ENCODE measurements at places on chromosomes 3 and 15.

GRCh38 chr3:170038434-170039110 lies 777 bp downstream of the GPR160 start:
- no peaks in the 10 kb centered on the region for H3K36me3 ChIP-seq
- peaks cover 86% of the 10 kb centered on the region for H3K27me3 ChIP-seq
- no peak overlapping the region for H3K27ac ChIP-seq
- ATAC-seq, result no peak
- H3K4me1 ChIP-seq, result peaks cover 22% of the 10 kb centered on the region

- H3K36me3 ChIP-seq, result no peaks in the 10 kb centered on the region
- H3K27ac ChIP-seq, result no peak overlapping the region
- no peak overlapping the region for H3K4me3 ChIP-seq
- H3K27me3 ChIP-seq, result no peaks in the 10 kb centered on the region
Observed at GRCh38 chr3:131608296-131608695, 105.5 kb upstream of the MRPL3 start.

GRCh38 chr3:114449271-114450007 lies 155.6 kb downstream of the TIGIT start:
- ATAC-seq, result no peak
- H3K27ac ChIP-seq, result peak overlapping the region; percentile 6
- H3K36me3 ChIP-seq, result no peaks in the 10 kb centered on the region
- no peak overlapping the region for H3K4me3 ChIP-seq
- H3K27me3 ChIP-seq, result no peaks in the 10 kb centered on the region

DNA sequence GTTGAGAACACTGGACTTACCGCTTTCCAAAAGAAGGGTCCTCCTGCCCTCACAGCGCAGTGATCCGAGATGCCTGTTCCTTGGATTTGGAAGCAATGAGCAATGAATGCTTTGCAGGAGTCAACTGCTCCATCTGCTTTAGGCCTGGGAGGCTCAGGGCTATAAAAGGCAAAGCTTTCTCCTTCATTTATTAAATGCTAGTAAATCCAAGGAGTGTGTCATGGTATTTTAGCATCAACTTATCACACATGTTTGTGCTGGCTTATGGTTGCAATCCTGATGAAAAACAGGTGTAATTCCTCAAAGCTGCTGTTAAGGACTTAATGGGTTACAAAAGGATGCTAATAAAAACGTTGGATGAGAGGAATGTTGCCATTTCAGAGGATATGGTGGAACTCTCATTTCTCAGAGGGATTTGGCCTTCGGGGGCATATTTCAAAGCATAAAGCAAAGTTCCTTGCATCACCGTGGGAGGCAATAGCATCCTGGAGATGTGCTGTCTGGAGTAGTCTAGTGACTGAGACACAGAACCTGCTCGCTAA lies 158.5 kb upstream of the TPM1 start:
- peak; percentile 70 for ATAC-seq
- H3K27ac ChIP-seq, result peak overlapping the region; percentile 90
- peaks cover 70% of the 10 kb centered on the region for H3K4me1 ChIP-seq
- no peaks in the 10 kb centered on the region for H3K36me3 ChIP-seq
- H3K27me3 ChIP-seq, result no peaks in the 10 kb centered on the region
- H3K4me3 ChIP-seq, result peak overlapping the region; percentile 23

GRCh38 chr15:51924156-51925068 lies 47.2 kb downstream of the LEO1 start:
- H3K4me1 ChIP-seq, result no peaks in the 10 kb centered on the region
- no peak overlapping the region for H3K4me3 ChIP-seq
- no peaks in the 10 kb centered on the region for H3K27me3 ChIP-seq
- ATAC-seq, result no peak
- no peak overlapping the region for H3K27ac ChIP-seq

DNA sequence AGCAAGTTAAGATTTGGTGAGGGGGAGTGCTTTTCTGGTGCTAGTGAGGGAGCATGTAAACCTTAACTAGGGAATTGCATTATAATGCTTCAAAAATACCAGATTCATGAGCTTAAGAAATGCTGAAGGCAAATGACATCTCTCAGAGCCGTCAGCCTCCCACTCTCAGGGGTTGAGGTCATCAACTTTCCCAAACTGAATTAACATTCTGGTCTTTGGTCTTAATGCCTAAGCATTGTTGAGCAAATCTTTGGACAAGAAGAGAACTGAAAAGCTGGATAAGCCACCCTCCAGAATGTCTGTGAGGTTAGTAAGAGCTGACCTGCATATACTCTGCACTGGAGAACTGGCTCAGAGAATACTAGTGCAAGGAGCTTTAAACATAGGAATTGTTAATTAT lies 124.9 kb upstream of the GAP43 start:
- no peak overlapping the region for H3K4me3 ChIP-seq
- no peak overlapping the region for H3K27ac ChIP-seq
- no peaks in the 10 kb centered on the region for H3K36me3 ChIP-seq
- ATAC-seq, result no peak

GRCh38 chr3:84974347-84974746 lies 15.6 kb downstream of the CADM2 start:
- H3K36me3 ChIP-seq, result no peaks in the 10 kb centered on the region
- no peaks in the 10 kb centered on the region for H3K27me3 ChIP-seq
- no peak for ATAC-seq
- H3K4me1 ChIP-seq, result no peaks in the 10 kb centered on the region
- H3K27ac ChIP-seq, result no peak overlapping the region
- no peak overlapping the region for H3K4me3 ChIP-seq

GRCh38 chr15:25618161-25618560 lies 179.3 kb upstream of the UBE3A start:
- H3K27ac ChIP-seq, result no peak overlapping the region
- no peaks in the 10 kb centered on the region for H3K27me3 ChIP-seq
- no peaks in the 10 kb centered on the region for H3K36me3 ChIP-seq
- H3K4me3 ChIP-seq, result no peak overlapping the region
- no peak for ATAC-seq
- H3K4me1 ChIP-seq, result no peaks in the 10 kb centered on the region

- no peaks in the 10 kb centered on the region for H3K4me1 ChIP-seq
- no peak overlapping the region for H3K27ac ChIP-seq
- no peaks in the 10 kb centered on the region for H3K36me3 ChIP-seq
- no peak for ATAC-seq
- H3K4me3 ChIP-seq, result no peak overlapping the region
Observed at GRCh38 chr15:31308185-31308639, 18.4 kb upstream of the KLF13 start.

GRCh38 chr3:46707601-46708011 lies 6.4 kb downstream of the TMIE start:
- ATAC-seq, result no peak
- no peaks in the 10 kb centered on the region for H3K27me3 ChIP-seq

DNA sequence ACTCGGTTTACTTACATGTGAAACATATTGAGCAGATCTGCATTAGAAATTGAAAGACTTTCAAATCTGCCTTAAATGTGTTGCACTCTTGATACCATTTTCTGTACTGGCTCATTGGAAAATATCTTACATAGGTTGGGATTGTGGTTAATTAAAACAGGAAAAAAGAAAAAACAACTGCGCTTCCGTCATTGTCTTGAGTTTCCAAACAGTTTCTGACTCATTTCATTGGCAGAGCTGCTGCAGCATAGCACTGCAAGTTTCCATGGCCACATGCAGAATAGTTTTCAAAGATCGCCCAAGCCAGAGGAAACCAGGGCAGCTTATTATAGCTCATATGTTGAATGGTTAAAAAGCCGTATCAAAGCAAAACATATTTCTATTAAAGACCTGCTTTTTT lies 446.6 kb upstream of the BCHE start:
- H3K27ac ChIP-seq, result no peak overlapping the region
- ATAC-seq, result peak; percentile 70
- no peaks in the 10 kb centered on the region for H3K27me3 ChIP-seq
- peaks cover 3% of the 10 kb centered on the region for H3K4me1 ChIP-seq

DNA sequence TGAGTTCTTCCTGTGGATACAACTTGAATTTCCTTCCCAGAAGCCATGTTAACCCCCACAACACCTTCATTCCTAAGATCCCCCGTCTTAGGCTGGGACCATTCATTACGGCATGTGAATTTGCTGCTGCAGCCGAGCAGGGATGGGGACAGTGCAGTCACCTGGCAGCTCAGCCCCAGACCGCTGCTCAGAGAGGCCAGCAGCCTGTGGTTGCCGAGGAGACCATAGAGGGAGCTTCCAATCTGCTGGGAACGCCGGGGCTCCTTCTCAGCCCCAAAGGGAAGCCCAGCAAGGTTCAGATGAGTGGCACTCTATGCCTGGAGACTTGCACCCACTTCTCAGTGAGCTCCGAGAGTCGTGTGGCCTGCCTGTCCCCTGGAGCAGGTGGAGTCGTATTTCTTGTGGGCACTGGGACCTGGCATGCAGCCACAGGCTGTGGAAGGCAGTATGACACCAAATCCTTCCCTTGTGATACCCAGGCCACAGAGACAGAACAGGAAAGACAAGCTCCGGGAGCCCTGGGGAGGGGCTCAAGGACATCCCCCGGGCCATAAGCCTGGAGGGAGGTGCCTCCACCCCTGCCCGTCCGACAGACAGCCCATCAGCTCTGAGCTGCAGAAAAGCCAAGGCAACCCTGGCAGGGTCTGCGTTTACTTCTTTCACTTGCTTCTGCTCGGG lies 167.3 kb downstream of the FAM43A start:
- ATAC-seq, result no peak
- H3K36me3 ChIP-seq, result no peaks in the 10 kb centered on the region
- no peak overlapping the region for H3K27ac ChIP-seq
- no peak overlapping the region for H3K4me3 ChIP-seq

DNA sequence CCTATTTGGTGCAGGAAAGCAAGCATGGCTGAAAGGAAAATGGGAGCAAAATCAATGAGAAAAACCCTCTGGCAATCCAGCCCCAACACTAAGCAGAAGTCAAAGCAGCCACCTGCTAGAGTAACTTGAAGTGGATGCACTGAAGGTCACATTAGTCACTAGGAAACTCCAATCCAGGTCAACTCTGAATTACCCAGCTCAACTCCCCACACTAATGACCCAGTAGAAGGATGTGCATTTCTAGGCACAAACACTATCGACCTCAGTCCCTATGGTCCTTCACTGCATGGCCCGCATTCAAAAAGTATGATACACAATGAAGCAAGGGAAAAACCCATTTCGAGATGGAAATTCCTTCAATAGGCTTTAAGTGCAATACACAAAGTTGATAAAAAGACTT lies 80.6 kb downstream of the RAD18 start:
- ATAC-seq, result no peak
- H3K4me1 ChIP-seq, result no peaks in the 10 kb centered on the region
- no peak overlapping the region for H3K27ac ChIP-seq

DNA sequence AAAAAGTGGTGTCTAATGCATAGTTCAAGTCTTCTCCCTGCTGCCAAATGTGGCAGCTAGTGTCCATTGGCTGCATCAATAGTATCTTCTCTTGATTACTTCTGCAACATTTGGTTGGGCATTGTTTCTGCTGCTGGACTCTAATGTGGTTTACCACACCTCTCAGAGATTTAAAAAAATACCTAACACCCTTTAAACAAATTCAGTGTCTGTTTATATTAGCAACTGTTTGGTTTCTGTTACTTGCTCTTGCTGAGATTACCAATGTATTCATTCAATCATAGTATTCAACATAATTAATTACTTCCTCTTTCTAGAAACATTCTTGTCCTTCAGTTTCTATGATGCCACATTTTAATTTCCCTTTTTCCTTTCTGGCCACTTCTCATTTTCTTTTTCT lies 20.3 kb upstream of the NECTIN3 start:
- H3K4me1 ChIP-seq, result no peaks in the 10 kb centered on the region
- no peaks in the 10 kb centered on the region for H3K27me3 ChIP-seq
- no peak overlapping the region for H3K27ac ChIP-seq
- no peak overlapping the region for H3K4me3 ChIP-seq

- H3K36me3 ChIP-seq, result no peaks in the 10 kb centered on the region
- ATAC-seq, result peak; percentile 44
- H3K4me1 ChIP-seq, result no peaks in the 10 kb centered on the region
- H3K27ac ChIP-seq, result no peak overlapping the region
Observed at GRCh38 chr3:126494204-126494969, 18.7 kb upstream of the ZXDC start.

GRCh38 chr3:23676093-23676492 lies 129.7 kb upstream of the UBE2E1 start:
- ATAC-seq, result no peak
- H3K4me3 ChIP-seq, result no peak overlapping the region
- H3K4me1 ChIP-seq, result no peaks in the 10 kb centered on the region
- H3K27me3 ChIP-seq, result peaks cover 8% of the 10 kb centered on the region
- H3K27ac ChIP-seq, result no peak overlapping the region
- no peaks in the 10 kb centered on the region for H3K36me3 ChIP-seq

DNA sequence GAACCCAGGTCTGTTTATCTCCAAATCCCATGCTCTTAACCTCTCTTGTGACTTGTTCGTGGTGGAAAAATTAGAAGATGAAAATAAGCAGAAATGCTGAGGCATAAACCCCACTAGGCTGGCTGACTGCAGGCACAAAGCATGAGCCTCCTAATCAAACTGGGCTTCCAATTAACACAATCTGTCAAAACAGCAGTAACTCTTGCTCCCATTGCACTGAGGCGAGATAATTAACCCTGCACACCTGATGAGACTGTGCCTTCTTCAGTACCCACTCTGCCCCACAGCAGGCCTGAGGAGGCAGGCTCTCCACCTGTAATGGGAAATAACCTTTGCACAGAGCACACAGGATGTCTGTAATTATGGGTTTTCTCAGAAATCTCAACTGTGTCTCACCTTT lies 284.4 kb upstream of the WNT5A start:
- no peaks in the 10 kb centered on the region for H3K36me3 ChIP-seq
- H3K27me3 ChIP-seq, result no peaks in the 10 kb centered on the region
- ATAC-seq, result no peak
- no peak overlapping the region for H3K27ac ChIP-seq
- no peak overlapping the region for H3K4me3 ChIP-seq

DNA sequence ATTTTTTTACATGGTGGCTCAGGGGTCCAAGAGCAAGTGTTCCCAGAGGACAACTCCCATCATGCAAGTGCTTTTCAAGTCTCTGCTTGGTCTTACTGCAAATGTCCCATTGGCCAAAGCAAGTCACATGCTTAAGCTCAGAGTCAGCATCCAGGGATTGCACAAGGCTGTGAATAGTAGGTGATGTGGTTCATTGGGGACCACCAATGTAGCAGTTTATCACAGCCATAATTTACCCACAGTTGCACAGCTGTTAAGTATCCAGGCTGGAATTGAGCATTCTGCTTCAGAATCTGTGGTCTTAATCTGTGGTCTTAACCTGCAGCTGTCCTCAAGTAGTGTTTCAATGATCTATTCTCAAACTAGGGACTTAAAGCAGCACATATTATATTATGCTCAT lies 71.4 kb upstream of the PLCL2 start:
- H3K4me3 ChIP-seq, result no peak overlapping the region
- H3K27me3 ChIP-seq, result no peaks in the 10 kb centered on the region
- no peak for ATAC-seq

DNA sequence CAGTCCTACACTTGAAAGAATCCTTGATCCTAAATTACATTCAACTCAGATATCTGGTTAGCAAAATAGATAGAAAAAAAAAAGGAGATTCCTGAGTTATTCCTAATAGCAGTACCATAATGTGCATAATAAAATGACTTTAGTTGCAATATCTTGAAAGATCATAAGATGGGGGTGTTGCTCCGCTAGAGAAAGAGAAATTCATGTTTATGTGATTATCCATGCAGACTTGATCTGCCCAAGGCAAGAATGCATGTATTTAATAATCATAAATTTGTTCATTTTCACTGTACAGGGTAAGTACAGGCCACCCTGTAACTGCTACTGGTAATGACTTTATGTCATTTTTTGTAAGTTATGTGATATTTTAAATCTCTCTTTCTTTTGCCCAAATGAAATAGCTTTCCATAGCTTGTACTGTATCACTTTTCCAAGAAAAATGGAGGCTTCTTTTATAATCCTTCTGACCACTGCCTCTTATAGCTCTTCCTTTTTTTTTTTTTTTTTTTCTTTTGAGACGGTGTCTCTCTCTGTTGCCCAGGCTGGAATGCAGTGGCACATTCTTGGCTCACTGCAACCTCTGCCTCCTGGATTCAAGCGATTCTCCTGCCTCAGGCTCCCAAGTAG lies 84.6 kb downstream of the HCN4 start:
- no peak overlapping the region for H3K27ac ChIP-seq
- no peaks in the 10 kb centered on the region for H3K36me3 ChIP-seq
- peaks cover 3% of the 10 kb centered on the region for H3K4me1 ChIP-seq
- no peaks in the 10 kb centered on the region for H3K27me3 ChIP-seq
